ENCODE measurements at places on chromosomes 4 and X. TPM values are rescaled to one million over a fixed set of nuclear protein-coding genes. Genes with fewer than 3 reads are reported as not detected.

DNA sequence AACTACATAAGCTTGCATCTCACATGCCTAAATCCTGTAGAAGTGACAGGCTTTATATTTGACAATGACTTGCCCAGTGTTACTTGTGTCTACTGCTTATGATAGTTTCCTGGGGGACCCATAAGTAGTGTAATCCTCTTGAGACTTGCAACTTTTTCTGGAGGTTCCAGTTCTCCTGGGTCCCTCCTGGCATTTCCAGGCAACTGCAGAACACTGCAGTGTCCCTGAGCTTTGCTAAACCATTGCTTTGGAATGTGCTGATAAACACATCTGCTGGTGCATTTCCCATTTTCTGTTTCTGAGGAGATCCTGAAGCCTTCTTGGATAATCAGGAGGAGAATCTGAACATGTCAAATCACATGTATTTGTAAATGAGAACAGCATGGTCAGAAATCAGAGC is 82.0 kb downstream of the ANOS1 start:
- no peak for DNase-seq

GRCh38 chr4:2393353-2394270 is 24.8 kb downstream of the ZFYVE28 start:
- DNase-seq, result no peak

DNA sequence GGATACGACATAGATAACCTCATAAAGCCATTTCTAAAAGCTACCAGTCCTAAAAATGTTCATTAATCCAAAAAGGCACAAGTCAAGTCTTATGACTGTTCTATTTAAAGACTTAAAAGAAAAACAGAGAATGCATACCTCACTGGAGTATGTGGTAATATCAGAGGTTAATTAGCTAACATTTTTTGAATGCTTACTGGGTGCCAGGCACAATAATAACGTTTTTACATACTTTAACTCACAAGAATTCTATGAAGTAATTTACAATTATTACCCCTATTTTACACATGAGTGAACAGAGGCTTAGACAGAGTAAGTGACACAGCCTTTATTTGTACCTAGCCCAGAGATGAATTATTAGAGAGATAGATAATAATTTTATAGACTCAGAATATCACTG is 207.5 kb downstream of the PDGFC start:
- peak; percentile 93 for DNase-seq

DNA sequence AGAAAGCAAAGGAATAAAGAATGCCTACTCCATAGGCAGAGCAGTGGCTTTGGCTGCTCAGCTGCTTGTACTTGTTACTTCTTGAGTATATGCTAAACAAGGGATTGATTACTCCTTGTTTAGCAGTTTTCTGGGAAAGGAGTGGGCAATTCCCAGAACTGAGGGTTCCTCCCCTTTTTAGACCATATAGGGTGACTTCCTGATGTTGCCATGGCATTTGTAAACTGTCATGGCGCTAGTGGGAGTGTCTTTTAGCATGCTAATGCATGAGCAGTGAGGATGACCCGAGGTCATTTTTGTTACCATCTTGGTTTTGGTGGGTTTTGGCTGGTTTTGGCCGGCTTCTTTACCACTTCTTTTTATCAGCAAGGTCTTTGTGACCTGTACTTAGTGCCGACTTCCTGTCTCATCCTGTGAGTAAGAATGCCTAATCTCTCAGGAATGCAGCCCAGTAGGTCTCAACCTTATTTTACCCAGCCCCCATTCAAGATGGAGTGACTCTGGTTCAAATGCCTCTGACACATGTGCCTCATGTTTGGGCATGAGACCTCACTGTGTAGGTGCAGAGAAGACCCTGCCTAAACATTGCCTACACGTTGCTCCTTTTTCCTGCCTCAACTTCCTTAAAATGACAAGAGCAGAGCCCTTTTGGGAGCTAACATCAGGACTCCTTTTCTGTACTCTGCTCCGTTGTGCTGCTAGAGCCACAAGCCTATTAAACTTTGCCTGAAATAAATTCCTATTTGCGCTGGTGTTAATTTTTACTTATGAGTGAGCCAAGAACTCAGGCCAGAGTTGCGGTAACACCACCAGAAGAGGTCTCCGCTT is 21.0 kb upstream of the UBA6 start:
- peak; percentile 26 for DNase-seq

DNA sequence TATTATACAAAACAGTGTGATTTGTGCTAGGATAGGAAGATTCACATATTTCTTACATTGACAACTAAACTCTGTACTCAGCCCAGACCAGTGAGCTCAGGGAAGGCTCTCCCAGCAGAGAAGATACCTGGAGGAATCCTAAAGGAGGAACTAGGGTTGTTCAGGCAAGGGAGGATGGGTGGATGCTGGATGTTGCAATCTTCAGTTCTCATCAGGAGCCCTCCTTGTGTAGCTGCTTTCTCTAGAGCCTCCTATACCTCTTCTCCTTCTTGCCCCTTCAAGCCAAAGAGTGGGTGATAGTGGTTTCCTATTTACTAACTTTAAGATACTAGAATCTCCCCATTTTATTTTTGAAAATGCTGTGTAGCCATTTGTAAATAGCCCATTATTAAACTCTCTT is 117.3 kb downstream of the NKX6-1 start:
- no peak for DNase-seq

GRCh38 chrX:129771266-129771995 is 8.3 kb upstream of the SASH3 start:
- DNase-seq, result no peak

DNA sequence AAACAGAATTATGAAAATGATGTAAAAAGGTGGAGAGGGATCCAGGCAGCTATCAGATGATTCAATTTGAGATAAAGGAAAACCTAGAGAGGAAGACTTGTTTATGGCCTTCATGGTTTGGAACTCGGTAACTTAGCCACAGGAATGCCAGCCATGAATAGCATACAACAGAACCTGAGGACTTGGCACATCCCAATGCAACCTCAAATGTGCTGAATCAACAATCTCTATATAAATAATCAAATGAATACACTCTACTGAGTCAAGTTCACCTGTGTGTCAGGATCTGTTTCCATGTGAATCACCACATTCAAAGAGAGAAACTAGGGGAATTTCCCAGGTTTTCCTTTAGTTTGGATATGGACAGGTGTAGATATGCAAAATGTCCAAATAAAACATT is 86.9 kb downstream of the MBNL3 start:
- no peak for DNase-seq

- DNase-seq, result no peak
Observed at GRCh38 chrX:105462186-105462585, 241.7 kb upstream of the TEX13A start.

GRCh38 chr4:45897946-45898585 is 225.8 kb downstream of the GABRG1 start:
- DNase-seq, result no peak

GRCh38 chr4:173217727-173218126 is 49.1 kb downstream of the GALNT7 start:
- peak; percentile 55 for DNase-seq

SATL1 gene
- total RNA-seq, result not detected
